Kidney tubule cell (primary cell): ENCODE measurements at places on chromosomes 4 and X.
A peak's percentile ranks its signal among the peaks of the same experiment; 100 is the strongest.

- DNase-seq = no peak
These were observed 15.2 kb downstream of the RGS12 start for GRCh38 chr4:3307891-3308575.

GRCh38 chr4:118287711-118288451 lies 64.9 kb downstream of the PRSS12 start:
- no peak for DNase-seq

DNA sequence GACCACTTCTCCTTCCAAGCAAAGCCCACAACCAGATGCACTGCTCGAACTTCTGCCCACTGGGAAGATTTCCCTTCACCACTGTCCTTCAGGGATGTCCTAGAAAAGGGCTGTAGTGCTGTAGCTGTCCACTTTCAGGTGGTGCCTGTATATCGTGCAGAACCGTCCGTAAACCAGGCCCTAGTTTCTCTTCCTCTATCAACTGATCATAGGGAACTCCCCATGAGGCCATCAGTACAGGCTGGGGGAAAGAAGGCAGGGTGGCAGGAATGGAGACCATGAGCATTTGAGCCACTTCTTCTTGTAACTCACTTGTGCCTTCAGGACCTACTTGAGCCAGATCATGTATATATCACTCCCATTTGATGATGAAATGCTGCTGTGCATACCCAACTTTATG lies 57.3 kb upstream of the FAM9B start:
- no peak for DNase-seq

DNA sequence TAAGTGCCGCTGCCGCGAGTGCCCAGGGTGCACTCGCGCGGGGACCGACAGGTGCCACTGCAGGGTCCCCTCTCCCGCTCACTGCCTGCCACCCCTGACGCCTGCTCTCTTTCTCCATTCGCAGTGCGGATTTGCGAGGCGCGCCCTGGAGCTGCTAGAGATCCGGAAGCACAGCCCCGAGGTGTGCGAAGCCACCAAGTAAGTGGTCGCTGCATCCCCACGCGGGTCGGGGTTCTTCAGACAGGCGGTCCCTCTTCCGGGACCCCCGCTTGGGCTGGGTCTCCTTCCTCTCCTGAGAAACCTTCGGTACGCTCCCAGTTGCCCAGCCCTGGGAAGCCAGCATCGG lies 547 bp downstream of the GUCY1A1 start:
- DNase-seq = no peak

GRCh38 chr4:7909463-7910262 lies 30.0 kb downstream of the AFAP1 start:
- no peak for DNase-seq

DNA sequence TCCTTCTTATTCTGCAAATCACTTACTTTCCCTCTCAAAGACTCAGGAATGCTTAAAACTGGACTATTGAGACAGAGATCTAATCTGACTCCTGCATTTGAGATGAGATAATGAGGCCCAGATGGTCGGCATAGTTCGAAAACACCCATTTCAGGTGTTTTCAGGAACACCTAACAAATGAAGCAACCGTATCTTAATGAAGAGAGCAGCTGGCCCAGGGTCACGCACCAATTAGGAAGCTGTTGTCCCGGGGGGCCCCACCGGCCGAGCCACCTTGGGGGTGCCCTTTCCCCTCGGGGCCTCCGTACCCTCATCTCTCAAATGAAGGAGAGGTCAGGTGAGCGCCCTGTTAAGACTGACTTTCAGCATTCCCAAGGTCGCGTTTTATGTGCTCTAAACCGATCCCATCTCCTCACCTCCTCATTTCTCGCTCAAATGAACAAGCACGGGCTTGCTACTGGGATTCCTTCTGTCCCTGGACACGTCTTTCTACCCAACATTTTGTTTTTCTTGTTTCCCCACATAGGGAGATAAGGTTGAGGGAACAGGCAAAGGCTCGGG lies 824 bp downstream of the LRPAP1 start:
- DNase-seq = peak; percentile 21

GRCh38 chr4:22522706-22523501 lies 7.0 kb upstream of the ADGRA3 start:
- no peak for DNase-seq

GRCh38 chr4:156391325-156391653 lies 437.6 kb upstream of the CTSO start:
- DNase-seq = no peak

DNA sequence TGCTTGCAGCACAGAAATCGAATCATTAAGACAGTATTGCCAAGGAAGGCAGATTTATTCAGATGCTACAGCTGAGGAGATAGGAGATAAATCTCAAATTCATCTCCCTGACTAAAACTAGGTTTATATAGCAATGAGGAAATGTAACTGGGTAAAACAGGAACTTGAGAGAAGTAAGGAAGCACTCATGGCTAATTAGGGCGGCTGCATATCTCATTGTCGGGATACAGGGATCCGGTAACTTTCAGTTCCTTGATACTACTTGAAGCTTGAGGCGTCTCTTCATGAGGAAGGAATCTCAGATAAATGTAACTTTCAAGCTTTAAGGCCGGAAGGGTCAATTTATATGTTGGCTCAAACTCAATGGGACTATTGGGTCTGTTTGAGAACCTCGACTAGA lies 129.2 kb upstream of the WDR1 start:
- no peak for DNase-seq

DNA sequence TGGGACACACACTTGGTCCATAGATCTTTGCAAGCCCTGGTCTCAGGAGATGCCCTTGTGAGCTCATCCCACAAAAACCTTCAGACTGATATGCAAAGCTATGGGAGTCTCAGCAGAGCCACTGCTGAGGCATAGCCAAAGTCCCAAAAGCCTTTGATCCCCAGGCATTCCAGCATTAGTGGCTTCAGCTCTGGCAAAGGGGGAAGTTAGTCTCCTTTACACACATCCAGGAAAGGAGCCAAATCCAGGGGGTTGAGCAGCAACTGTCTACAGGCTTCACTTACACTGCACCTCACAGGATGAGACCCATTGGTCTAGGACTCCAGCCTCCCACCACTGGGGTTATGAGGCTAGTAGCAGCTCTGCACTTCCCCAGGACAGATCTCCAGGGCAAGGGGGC lies 14.0 kb downstream of the PF4 start:
- no peak for DNase-seq

DNA sequence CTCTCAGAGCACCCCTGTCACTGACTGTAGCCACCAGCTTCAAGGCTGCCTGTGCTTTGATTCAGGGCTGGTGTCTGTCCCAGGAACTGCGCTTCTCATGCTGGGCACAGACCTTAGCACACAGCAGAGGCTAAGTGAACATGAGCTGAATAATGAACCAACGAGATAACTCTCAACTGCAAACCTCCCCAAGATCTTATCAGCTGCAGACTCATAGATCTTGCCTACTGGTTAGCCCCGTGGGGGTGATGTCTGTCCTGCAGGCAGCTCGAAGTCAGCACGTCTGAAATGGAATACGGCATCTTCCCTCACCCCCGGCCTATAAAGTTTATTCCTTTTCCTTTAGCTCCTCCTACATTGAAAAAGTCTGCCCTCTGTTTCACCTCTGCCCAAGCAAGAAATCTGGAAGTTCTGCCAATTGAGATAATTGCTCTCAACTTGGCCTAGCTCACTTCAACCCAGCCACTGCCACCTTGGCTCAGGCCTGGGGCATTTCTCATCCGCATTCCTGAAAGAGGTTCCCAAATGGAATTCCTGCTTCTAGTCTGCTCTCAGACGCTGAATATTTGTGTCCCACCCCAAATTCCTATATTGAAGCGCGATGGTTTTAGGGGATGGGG lies 73.7 kb downstream of the GATB start:
- DNase-seq = no peak

DNA sequence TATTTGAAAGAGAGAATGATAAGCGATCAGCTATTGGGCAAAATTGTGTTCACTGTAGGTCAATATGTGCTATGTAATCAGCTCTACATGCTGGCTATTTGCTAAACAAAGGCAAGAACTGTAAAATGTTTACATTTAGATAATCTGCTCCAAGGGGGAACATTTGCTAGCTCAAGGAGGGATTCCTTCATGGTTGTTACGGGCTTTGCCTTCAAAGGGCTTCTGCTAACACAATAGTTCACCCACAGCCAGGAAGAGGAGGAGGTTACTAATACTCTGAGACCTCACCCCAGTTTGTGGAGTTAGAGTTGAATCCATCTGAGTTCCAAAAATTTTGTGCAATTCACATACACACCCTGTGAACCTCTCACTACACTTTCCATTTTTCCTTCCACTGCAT lies 107.6 kb upstream of the BMP3 start:
- no peak for DNase-seq

DNA sequence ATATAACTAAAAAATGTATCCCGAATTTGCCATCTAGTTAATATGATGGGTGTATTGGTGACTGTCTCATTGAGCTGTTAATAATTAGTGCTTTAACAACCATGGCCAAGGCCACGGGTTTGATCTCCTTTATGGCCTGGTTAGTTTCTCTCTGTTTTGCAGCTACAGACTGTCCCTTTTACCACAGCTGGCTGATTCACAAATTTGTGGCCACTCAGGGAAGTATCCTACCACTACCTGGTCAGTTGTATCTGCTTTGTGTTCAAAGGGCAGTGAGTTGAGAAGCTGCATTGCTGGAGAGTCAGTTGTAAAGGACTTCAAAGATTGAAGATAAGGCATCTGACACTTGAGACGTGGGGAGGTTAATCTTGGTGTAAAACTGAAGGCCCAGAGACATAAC lies 219.1 kb upstream of the BMP3 start:
- peak; percentile 58 for DNase-seq

DNA sequence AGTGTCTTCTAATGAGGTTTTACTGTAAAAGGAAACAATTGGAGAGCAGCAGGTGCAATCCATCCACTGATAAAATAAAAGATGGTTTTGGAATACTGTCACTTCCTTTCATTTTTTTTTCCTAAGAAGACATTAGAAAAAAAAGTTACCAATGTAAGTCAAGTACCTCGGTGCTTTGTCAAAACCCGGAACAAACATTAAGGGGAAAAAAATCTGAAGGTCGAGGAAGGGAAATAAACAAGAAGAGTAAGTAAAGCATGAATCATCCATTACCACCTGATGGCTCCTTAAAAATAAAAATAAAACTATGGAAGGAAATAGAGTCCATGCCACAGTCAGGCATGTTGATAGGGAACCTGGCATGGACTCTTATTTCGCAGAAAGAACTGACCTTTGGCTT lies 15.3 kb upstream of the XPNPEP2 start:
- no peak for DNase-seq

DNA sequence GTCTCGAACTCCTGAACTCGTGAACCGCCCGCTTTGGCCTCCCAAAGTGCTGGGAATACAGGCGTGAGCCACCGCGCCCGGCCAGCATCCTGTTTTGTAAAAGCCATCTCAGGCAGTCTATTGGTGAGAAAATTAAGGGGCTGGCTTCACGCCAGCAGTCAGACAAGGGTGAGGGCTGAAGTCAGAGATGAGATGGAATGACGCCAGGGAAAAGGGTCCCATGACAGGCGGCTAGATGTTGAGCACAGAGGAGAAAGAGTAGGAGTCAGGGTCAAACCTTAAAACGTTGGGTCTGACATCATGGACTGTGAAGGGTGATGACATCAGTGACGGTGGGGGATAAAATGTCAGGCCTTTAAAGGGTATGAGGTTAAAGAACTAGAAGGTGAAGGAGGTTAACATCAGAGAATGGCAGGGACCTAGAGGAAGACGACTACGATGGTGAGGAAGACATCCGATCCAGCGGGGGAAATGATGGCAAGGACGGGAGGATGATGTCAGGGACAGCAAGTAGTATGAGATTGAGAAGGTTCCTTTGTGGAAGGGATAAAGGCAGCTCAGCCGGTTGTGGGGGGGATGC lies 504 bp upstream of the RBM3 start:
- peak; percentile 25 for DNase-seq

DNA sequence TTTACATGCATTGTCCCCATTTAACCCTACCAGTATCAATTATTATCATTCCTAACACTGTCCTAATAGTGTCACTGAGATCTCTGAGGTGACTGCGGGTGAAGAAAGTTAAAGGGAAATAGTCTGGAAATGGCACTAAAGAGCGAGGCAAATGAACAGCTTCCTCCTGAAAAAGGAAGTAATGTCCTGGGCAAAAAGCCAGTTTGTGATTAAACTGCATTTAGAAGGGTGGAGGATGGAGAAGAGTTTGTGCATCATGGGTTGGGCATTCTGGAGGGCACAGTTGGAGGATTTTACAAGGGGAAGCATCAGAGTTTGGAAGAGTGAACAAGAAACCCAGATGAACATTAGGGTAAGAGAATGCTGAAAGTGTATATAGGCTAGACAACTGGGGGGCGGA lies 60.5 kb upstream of the SLC25A4 start:
- peak; percentile 28 for DNase-seq

DNA sequence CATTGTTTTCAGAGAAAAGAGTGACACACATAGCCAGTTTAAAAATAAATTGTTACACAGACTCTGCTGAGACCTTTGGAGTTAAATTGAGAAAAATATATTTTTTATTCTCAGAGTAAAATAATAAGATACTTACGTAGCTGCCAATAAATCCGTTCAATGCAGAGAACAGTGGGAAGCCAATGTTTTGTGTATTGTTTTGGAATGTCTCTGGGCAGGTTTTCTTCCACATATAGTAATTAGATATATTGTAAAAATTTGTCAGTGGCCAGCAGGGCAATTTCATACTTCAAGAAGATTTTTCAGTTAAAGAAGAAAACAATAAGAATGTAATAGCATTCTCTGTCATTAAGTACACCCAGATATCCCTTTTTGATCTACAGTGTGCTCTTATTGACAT lies 999.5 kb upstream of the INTU start:
- DNase-seq = no peak

- no peak for DNase-seq
These were observed 537.4 kb upstream of the MAGEB18 start for GRCh38 chrX:25600776-25601175.

DNA sequence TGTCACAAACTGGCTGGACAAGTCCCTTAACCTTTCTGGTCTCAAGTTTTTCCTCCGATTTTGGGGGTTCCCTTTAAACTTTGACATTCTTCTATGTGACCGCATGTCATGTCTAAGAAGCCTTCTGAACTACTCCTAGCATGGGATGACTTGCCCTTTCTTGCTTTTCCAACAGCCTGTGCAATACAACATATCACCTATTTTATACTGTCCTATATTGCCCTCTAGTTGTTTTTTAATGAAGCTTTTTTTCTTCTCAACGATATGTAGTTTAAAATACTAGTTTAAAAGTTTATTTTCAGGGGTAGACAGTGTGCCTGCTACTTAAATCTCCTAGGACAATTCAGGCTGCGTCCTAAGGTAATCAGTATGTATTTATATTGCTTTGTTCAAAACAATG lies 1.0 kb upstream of the IGBP1 start:
- no peak for DNase-seq

- DNase-seq = no peak
These were observed 19.3 kb upstream of the CLNK start for GRCh38 chr4:10703766-10704429.

DNA sequence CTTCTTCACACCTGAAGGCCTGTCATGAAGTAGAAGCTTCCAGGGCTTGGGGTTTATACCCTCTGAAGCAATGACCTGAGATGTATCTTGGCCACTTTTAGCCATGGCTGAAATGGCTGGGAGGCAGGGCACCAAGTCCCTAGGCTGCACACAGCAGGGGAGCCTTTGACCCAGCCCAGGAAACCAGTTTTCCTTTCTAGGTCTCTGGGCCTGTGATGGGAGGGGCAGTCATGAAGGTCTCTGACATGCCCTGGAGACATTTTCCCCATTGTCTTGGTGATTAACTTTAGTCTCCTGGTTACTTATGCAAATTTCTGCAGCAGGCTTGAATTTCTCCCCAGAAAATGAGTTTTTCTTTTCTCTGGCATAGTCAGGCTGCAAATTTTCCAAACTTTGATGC lies 511.0 kb upstream of the KLHL4 start:
- DNase-seq = no peak

GRCh38 chrX:46298821-46299220 lies 246.4 kb downstream of the ZNF674 start:
- DNase-seq = no peak
